NCI-H1105 (cell line): ENCODE measurements at places on chromosomes 6 and 20.

GRCh38 chr20:58471193-58472164, 43.7 kb downstream of the APCDD1L start:
- no peak for DNase-seq

DNA sequence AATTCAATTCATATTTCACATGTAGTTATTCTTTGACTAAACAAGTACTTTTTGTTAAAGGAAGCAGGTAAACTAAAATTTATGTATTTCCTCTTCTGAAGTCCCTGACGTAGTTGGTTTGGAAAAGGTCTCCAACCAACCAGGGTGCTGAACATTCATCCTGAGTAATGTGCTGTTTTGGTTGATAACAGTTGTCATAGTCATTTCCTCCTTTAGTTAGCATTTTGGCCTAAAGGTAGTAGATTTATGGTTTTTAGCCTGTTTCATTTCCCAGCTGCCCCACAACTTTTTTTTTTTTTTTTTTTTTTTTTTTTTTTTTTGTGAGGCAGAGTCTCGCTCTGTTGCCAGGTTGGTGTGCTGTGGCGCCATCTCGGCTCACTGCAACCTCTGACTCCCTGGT, 382.8 kb upstream of the FLRT3 start:
- DNase-seq, result no peak

DNA sequence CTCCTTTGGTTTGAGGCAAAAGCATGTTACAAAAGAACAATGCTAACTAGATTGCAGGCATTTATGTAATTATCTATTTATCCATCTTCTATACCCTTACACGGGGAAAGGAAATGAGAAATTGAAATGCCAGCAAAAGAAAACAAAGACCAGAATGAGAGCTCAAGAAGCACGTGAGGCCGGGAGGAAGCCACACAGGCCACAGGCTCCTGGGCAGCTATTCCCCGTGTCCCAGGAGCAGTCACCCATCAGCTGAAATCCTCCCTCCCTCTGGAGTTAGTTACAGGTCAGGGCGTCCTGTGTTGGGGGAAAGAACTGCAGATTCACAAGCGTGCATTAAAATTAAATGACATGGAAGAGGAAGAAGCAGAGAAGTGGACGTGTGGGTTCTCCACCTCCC, 64.7 kb upstream of the RPS6KA2 start:
- DNase-seq, result no peak

DNA sequence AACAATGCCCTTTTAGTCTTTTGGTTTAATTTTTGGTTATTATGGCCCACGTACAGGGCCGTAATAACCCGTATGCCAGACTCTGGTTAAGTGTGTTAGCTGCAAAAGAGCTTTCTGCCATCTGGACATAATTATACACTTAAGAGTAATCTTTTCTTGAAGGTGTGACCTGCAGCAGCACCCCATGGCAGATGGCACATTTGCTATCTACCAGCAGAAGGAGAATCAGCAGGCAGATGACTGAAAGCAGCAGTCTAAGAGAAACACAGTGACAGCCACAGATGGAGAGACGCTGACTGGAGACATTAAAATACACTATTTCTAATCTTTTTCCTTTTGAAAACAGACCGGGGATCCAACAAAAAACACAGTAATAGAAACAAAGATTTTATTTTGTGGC, 18.7 kb downstream of the ASF1A start:
- DNase-seq, result peak; percentile 56

GRCh38 chr6:113476937-113477839, 380.0 kb upstream of the MARCKS start:
- no peak for DNase-seq

GRCh38 chr20:24808616-24809015, 140.5 kb upstream of the CST7 start:
- no peak for DNase-seq

GRCh38 chr6:4174042-4174441, 38.7 kb upstream of the ECI2 start:
- DNase-seq, result no peak

DNA sequence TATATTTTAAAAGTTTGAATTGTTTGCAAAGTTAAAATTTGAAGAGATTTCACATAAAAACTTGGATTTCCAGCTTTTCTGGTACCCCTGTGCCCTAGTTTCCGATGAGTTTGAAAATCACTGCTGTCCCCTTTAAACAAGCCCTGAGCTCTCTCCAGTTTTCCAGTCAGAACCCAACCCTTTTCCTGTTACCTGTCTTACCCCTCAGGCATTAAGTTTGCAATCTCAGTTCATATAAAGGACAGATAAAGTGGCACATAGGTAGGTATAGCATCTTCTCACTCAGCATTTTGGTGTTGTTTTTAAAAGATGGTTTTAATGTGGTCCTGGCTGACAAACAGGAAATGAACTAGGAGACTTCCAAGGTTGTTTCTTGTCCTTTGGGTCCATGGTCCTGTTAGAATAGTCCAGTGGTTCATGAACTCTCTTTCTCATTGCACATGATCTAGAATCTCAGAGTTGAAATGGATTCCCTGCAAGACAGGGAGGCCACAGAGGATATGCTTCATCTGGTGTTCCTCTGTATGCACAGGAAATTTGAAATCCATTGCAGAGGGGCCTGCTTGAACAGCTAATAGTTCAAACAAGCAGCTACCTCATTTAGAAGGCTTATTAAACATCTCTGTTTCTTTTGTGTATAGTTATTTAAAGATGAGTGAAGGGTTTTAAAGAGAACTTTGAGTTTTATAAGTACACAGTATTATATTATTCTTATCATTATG, 82.7 kb downstream of the JAG1 start:
- DNase-seq, result no peak

DNA sequence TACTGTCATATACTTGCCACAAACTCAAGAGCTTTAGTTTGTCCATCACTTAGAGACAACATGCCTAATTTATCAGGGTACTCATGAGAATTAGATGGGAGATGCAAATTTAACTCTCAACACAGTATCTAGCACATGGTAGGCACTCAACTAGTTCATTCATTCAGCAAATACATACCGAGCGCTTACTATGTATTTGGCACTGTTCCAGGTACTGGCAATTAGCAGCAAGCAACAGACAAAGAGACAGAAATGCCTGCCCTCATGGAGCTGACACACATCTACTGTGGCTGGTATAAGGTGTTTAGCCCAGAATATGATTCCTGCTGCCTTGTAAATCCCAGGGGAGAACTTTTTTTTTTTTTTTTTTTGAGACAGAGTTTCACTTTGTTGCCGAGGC, 4.8 kb downstream of the MICAL1 start:
- no peak for DNase-seq

GRCh38 chr20:14470977-14471661, 133.7 kb upstream of the FLRT3 start:
- DNase-seq, result no peak

DNA sequence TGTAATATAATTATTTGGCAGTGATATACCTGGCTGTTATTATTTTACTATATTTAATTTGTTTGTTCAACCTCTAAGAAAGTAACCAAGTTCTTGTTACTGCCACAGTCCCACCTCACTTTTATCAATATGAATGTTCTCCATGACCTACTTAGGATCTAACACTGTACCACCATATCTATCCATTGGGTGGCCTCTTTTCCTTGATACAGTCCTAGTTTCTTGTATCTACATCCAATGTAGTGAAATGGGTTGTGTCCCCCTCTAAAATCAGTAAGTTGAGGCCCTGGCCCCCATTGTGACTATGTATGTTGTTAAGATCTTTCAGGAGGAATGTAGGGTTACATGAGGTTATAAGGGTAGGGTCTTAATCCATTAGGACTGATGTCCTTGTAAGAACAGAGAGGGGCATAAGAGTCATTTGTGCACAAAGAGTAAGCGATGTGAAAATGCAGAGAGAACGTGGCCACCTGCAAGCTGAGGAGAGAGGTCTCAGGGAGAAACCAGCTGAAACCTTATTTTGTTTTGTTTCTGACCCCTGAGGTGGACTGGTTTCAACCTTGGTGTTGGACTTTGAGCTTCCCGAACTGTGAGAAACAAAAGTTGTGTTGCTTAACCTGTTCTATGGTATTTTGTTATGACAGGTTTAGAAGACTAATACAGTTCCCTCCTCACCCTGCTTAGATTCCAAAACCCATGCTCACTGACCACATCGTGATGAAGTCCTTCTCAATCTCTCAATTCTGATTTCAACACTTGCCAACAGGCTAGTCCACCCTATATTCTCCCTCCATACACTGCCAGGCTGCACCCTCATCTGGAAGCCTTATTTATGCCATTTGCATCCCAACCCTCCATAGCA, 387.3 kb upstream of the EPHA7 start:
- DNase-seq, result no peak

DNA sequence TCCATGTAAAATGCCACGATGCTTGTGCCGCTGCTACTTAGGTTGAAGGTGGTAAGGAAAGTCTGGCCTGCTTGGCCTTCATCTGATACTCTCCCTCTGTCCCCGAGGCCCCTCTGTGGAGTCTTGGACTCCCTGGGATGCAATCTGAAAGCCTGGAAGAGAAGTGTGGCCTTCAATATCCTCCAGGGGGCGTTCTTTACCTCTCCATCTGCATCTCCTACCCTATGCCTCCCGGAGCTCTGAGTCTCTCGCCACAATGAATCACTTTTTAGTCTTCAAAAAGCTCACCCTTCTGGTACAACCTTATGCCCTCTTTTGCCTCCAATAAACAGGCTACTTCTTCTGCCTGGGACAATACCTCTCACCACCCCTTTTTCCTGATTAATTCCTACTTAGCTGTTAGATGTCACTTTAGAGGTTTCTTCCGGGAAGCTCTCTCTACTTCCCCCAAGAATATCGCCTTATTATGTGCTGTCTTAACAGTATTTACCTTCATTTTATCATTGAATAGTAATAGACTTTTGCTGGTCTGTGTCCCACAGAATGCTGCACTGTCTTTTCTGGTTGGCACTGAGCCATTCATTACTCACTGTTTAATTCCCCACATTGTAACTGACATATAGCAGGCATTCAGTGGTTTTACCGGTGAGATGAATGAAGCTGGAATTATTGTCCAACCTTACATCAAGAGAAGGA, 13.9 kb upstream of the ATG5 start:
- peak; percentile 71 for DNase-seq

DNA sequence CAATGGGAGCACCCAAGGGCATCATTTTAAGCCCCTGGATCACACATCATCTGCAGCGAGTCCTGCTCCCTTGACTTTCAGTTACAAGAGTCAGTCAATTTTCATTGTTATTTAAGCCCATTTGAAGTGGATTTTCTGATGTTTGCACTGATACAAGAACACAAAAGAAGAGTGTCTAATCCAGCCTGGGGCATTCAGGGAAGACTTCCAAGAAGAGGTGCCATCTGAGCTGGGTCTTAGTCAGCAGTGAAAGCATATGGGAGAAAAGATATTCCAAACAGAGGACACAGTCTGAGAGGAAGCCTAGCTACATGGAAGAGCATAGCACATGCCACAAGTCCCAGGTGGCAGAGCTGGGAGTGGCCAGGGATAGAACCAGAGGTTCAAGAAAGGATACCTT, 10.4 kb upstream of the FOXP4 start:
- DNase-seq, result no peak

- DNase-seq, result no peak
These were observed 519.9 kb downstream of the MAFB start for GRCh38 chr20:40168981-40169620.

- DNase-seq, result no peak
These were observed 211.6 kb upstream of the ZNF184 start for GRCh38 chr6:27684264-27685211.

DNA sequence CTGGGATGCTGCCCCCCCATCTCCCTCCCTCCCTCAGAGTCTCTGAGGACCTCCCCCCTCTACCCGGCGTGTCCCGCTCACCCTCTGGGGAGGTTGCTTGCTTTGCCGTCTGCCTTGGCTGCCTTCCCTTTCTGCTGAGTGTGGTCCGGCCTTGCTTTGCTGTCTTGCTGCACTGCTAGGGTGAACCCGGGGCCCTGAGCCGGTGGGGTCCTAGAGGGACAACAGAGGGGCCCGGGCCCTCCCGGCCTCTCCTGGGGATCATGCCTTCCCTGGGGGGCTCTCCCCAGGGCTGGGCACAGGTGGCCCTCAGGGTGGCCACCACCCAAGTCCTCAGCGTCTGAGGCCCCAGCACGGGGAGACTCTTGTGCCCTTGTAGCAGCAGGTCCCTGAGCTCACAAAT, 19.3 kb downstream of the SLCO4A1 start:
- DNase-seq, result no peak

- peak; percentile 46 for DNase-seq
These were observed 31.1 kb downstream of the PLG start for GRCh38 chr6:160733050-160733646.

DNA sequence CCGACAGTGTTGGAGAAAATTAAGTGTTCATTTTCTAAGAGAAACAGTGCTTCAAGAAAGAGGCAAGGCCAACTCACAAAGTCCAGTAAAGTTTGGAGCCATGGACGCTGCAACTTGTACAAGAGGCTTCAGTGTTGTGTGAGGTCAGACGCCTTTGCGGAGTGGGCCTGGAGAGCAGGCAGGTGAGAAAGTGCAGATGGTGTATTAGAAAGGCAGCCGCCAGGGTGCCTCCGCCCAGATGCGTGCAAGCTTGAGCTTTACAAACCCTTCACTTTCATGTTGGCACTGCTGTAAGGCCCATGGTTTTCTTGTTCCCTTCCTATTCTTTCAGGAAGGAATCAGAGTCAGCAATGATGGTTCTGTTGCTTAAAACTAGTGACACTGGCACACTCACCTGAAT, 25.4 kb upstream of the EXOC2 start:
- no peak for DNase-seq

GRCh38 chr6:146336191-146336590, 207.4 kb upstream of the RAB32 start:
- no peak for DNase-seq

DNA sequence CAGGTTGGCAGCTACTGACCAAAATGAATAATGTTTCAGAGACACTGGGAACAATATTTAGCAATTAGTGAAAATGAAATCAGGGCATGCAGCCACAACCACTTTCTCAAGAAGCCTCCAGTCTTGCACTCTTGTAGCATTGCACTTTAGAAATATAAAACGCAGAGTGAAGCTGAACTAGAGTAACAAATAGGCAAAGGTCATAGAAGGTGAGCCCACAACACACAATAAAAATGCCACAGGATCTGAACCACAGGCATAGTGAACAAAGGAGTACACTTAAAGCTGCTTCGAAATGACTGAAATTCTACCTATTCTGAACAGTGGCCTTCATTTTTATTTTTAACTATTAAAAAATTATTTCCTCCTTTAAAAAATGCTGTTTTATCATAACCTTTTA, 25.0 kb downstream of the DDO start:
- no peak for DNase-seq

DNA sequence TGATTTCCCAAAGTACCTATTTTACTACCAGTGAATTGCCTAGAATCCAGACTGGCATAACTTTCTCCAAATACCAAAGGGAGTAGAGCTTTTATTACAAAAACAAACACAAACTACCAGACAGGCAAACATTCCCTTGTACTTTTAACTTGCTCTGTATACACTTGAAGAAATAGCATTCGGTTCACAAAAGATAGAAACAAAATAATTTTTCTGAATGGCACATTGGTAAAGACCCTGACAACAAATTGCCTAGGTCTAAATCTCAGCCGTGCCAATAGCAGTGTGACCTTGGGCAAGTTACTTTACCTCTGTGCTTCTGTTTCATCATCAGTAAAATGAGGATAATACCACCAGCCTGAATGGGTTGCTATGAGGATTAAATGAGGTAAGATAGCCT, 15.9 kb downstream of the ARHGAP18 start:
- DNase-seq, result no peak
